Kidney (tissue), 22 donors: ENCODE measurements at places on chromosomes 2 and 18. TPM values are rescaled to one million over a fixed set of nuclear protein-coding genes. Genes with fewer than 3 reads are reported as not detected.

Gene OBSL1
- 123 TPM for total RNA-seq

GRCh38 chr2:202133909-202134265 lies 60.8 kb downstream of the KIAA2012 start:
- no peak for DNase-seq
- no peaks in the 10 kb centered on the region for H3K27me3 ChIP-seq
- H3K36me3 ChIP-seq = no peaks in the 10 kb centered on the region
- no peaks in the 10 kb centered on the region for H3K4me1 ChIP-seq
- H3K27ac ChIP-seq = no peak overlapping the region

- H3K27ac ChIP-seq = no peak overlapping the region
- DNase-seq = no peak
- no peaks in the 10 kb centered on the region for H3K27me3 ChIP-seq
- no peaks in the 10 kb centered on the region for H3K36me3 ChIP-seq
- no peaks in the 10 kb centered on the region for H3K4me1 ChIP-seq
- no peak overlapping the region for H3K4me3 ChIP-seq
Observed at GRCh38 chr2:154898269-154898668, 199.8 kb downstream of the KCNJ3 start.

DNA sequence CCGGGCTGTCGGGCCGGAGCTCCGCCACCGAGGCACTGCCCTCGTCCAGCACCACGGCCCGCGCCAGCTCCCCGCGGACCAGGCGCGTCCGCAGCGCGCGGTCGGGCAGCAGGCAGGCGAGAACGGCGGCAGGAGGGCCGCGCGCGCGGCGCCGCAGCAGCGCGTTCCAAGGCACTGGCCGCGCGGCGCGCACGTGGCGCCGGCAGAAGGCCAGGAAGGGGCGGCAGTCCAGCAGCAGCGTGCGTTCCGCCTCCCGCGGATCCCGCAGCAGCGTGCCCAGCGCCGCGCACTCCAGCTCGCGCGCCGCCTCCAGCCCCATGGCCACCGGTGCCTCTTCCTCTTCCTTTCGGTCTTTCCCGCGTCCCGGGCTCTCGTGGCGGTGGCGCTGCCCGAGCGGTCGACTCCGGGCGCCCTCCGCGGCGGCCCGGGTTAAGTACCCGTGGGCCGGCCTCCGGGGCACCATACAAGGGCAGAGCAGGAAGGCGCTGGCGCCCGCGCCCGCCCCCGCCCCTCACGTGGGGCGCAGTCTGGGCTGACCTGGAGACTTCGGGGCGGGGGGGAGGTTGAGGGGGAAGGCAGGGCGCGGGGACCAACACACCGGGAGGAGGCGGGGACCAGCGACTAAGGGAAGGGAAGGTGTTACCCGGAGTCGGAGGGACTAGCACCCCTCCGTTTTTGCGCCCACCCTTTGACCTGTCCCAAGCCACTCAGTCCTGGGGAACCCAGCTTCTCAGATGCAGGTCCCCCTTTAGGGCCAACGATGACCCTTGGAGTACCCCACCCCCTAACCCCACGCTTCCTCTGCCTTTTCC lies at the start of gene DUSP2:
Gene DUSP2, minus strand, starts transcription at position 405 of the 812 bp plus-strand sequence. Its CDS starts 86 bp downstream, at position 319.
- peaks cover 5% of the 10 kb centered on the region for H3K4me1 ChIP-seq
- peak; percentile 84 for DNase-seq
- peak within 1 kb of the TSS; percentile 29 for H3K4me3 ChIP-seq
- no peaks in the 10 kb centered on the region for H3K27me3 ChIP-seq

- DNase-seq = no peak
- no peak overlapping the region for H3K27ac ChIP-seq
- no peaks in the 10 kb centered on the region for H3K27me3 ChIP-seq
- no peaks in the 10 kb centered on the region for H3K36me3 ChIP-seq
Observed at GRCh38 chr2:21181957-21182356, 58.2 kb downstream of the TDRD15 start.

GRCh38 chr2:144015655-144016245 lies 504.2 kb downstream of the ZEB2 start:
- H3K4me1 ChIP-seq = no peaks in the 10 kb centered on the region
- DNase-seq = no peak
- H3K4me3 ChIP-seq = no peak overlapping the region
- no peak overlapping the region for H3K27ac ChIP-seq
- H3K36me3 ChIP-seq = no peaks in the 10 kb centered on the region
- no peaks in the 10 kb centered on the region for H3K27me3 ChIP-seq

GRCh38 chr2:170409164-170409535 lies 231.2 kb downstream of the MYO3B start:
- H3K36me3 ChIP-seq = no peaks in the 10 kb centered on the region
- no peaks in the 10 kb centered on the region for H3K4me1 ChIP-seq
- peak overlapping the region; percentile 45 for H3K4me3 ChIP-seq
- H3K27me3 ChIP-seq = no peaks in the 10 kb centered on the region
- no peak overlapping the region for H3K27ac ChIP-seq

- H3K4me3 ChIP-seq = no peak overlapping the region
- H3K27me3 ChIP-seq = no peaks in the 10 kb centered on the region
Observed at GRCh38 chr18:13973061-13973575, 57.8 kb upstream of the MC2R start.

GRCh38 chr2:240128608-240129145 lies 7.4 kb downstream of the COPS9 start:
- H3K36me3 ChIP-seq = no peaks in the 10 kb centered on the region
- H3K27me3 ChIP-seq = no peaks in the 10 kb centered on the region
- H3K4me3 ChIP-seq = no peak overlapping the region
